ENCODE measurements at places on chromosomes 13 and 19. TPM values are rescaled to one million over a fixed set of nuclear protein-coding genes. Genes with fewer than 3 reads are reported as not detected.
A peak's percentile ranks its signal among the peaks of the same experiment; 100 is the strongest.

- DNase-seq, result no peak
Observed at GRCh38 chr19:45446944-45447343, 20.9 kb upstream of the FOSB start.

GRCh38 chr13:102569488-102569887 lies 27.3 kb upstream of the TPP2 start:
- DNase-seq, result no peak

GRCh38 chr19:46537136-46538097 lies 41.8 kb upstream of the PNMA8B start:
- no peak for DNase-seq

DNA sequence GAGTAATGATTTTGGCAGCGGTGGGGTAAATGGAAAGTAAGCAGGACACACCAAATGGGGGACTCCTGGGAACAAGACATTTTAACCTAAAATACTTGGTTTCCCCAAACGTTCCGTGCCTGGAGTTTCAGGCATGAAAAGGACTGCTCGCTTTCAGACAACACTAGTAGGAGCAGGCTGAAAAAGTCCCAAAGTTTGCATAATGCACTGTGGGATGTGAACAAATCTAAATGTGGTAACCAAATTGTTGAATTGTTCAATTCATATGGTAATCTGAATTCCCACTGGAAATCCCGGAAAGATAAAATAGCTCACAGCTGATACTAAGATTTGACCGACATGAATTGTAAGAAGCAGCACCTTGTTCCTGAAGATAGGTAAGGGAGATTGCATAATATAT lies 467.2 kb upstream of the ARGLU1 start:
- no peak for DNase-seq

DNA sequence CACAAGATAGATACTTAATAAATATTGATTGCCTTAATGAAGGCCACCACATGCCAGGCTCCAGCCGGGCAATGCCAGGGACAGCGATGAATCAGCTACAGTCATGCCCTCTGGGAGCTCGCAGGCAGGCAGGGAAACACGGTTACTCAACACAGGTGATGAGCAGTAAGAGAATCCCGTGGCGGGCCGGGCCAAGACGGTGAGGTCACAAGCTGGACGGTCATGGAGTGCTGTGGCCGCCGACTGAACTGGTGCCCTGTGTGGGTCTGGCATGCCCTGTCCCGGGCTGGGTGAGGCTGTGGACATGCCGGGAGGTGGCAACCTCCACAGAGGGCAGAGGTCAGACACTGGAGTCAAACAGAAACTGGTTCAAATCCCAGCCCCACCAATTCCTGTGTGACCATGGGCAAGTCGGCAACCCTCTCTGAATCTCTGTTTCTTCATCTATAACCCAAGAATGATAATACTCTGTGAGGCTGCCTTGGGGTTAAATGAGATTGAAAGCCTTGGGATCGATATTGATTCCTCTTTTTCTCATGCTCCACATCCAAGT lies 13.2 kb upstream of the PAK4 start:
- DNase-seq, result no peak

DNA sequence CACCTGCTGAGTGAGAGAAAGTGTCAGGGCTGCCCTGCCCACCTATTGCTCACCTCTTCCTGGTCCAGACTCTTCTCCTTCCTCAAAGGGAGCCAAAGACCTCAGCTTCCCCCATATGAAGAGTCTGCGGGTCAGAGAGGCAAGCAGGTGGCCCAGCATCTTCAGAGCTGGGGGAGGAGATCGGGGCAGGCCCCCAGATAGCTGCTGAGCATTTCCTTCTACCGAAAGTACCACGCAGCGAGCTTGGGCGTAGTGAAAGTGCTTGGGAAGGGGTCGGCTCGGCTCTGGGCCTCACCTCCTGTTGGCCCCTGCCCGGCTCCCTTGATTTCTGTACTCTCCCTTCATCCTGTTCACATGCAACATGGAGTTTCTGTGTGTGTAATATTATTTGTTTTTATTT lies 12.2 kb upstream of the ZNF536 start:
- DNase-seq, result no peak

GRCh38 chr19:45075301-45076028 lies 813 bp downstream of the ZNF296 start:
- DNase-seq, result no peak

DNA sequence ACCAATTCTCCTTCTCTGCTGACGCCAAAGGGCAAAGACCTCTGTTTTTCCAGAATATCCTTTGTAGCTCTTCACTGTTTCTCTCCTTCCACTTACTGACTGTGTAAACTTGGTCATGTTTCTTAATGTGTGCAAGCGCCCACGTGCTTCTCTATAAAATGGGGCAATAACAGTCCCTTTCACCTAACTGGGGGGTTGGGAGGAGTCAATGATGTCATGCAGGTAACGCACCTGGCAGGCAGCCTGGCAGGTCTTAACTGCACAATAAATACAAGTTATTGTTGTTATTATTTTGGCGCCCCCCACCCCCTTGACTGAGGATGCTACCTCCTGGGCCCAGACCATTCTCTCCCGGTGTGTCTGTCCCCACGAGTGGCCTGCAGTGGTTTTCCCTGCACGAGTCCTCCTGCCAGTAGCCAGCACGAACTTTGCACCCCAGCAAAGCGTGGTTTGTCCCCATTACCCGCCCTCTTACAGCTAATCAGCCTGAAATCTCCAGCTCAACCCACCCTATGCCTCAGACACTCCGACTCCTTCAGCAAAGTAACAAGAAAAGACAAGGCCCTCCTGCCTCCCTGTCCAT lies 5.3 kb downstream of the SBSN start:
- no peak for DNase-seq

GRCh38 chr19:55118401-55118991 lies 1.1 kb upstream of the PPP1R12C start:
- peak; percentile 59 for DNase-seq

GRCh38 chr13:67619351-67619994 lies 389.3 kb upstream of the PCDH9 start:
- no peak for DNase-seq

DNA sequence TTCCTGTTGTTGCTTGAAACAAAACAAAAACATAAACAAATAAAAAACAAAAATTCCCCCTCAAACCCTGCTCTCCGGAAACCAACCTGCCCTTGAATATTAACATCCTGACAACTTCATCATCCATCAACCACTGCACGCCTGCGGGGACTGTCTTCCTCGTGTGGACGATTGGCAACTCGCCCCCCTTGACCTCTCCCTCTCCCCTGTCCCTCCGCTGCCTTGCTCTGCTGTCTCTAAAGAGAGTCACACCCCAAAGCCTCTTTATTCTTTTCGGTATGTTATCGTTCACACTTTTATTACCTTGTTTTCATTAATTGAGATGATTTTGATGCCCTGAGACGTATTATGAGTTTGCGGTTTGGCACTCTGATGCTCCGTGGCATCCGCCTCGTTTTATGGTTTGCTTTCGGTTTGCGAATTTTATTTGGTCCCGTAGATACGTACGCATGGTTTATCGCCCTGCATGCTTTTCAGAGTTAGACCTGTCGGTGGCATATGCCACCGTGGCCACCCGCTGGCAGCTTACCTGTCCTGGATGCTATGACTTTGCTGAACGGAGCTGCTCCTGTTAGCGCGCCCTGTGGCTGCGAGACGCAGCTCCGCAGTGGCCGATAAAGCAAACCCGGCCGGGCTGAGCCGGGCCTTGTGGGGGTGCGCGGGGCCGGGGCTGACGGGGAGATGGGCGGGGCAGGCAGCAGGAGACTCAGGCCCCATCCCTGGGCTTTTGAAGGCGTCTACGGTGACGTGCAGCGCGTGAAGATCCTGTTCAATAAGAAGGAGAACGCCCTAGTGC lies 10.6 kb downstream of the PTBP1 start:
- no peak for DNase-seq

- peak; percentile 66 for DNase-seq
Observed at GRCh38 chr19:6476155-6476895, 5.3 kb downstream of the DENND1C start.

DNA sequence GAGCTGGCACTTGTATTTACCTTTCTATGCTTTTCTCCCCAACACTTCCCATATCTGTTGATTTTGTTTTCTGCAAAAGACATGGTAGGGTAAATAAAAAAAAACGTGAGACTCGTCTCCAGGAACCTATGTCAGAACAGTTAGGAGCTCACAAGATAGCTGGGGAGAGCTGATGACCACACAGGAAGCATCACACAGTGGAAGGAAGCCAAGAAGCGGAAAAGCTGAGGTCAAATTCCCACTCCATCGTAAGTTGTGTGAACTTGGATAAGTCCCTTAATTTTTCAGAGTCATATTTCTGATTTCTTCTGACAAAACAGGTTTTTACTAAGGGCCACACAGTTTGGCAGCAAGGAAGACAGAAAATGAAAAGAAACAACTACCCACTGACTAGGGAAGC lies 199.6 kb downstream of the KLF5 start:
- no peak for DNase-seq

DNA sequence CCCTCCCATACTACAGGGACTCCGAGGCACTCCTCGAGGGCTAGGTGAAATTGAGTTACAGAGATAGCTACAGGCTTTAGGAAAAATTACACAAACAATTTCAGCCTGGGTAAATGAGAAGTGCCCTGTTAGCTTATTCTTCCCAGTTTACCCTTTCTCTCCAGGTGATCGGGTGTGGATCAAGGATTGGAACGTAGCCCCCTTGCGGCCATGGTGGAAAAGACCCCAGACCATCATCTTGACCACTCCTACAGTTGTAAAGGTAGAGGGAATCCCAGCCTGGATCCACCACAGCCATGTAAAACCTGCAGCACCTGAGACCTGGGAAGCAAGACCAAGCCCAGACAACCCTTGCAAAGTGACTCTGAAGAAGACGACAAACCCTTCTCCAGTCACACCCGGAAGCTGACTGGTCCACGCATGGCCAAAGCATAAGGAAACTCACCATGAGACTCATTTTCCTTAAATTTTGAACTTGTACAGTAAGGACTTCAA lies 600.6 kb downstream of the UQCRFS1 start:
- DNase-seq, result no peak

DNA sequence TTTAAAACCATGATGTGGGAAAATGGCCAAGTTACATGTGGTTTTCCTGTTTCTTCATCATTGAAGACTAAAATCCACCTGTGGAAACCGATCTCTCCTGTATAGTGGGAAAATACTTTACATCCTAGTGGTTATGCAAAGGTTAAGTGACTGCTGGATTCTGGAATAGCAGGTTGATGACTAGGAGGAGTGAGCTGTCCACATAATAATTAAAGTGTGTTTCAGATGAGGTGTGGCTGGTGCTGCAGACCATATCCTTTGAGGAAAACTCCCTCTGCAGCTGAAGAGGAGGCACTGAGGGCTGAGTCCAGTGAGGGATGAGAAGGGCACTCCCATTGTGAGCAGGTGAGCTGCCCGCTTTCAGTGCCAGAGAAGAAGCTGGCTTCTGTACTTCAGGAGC lies 43.2 kb downstream of the DCLK1 start:
- DNase-seq, result no peak

GRCh38 chr13:78085434-78086225 lies 167.0 kb upstream of the EDNRB start:
- no peak for DNase-seq

DNA sequence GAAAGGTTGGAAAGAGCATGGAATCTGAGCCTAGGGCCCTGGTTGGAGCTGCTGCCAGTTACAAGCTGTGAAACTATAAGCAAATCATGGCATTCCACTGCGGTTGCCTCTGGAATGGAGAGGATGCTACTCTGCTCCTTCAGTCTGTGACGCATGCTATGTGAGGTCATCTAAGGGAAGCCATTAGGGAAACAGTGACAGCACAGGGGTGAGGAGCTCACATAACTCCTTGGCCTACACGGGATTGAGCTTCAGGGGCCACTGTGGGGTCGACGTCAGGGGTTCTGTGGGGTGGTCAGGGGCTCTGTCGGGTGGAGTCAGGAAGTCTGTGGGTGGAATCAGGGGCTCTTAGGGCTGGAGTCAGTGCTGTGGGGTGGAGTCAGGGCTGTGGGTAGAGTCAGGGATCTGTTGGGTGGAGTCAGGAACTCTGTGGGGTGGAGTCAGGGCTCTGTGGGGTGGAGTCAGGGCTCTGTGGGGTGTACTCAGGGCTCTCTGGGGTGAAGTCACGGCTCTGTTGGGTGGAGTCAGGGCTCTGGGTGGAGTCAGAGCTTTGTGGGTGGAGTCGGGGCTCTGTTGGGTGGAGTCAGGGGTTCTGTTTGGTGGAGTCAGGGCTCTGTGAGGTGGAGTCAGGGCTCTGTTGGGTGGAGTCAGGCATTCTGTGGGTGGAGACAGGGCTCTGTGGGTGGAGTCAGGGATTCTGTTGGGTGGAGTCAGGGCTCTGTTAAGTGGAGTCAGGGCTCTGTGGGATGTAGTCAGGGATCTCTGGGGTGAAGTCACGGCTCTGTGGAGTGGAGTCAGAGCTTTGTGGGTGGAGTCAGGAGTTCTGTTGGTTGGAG lies 35.8 kb upstream of the MEDAG start:
- DNase-seq, result no peak

DNA sequence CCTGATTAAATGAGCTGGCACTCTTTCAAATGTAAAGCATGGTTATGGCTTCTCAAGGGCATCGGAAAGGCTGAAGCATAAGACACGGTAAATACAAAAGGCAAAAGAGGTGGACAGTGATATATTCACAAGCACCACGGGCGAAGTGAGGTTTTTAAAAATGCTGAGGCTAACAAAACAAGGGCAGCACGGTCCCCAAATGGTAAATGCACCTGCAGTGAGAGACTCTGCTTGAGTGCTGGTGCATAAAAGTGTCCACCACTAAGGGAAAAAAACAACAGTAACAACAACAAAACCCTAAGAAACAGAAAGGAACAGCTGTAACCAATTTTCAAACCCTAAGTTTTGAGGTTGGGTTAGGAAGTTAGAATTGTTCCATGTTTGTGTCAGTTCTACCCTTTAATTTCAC lies 234.9 kb downstream of the PCDH9 start:
- DNase-seq, result no peak

GRCh38 chr19:18915639-18916038 lies 3.5 kb downstream of the COPE start:
- peak; percentile 77 for DNase-seq

The PLPPR3 gene
- total RNA-seq, result 119 TPM

The RPL21 gene
- 946 TPM for total RNA-seq

The C19orf85 gene
- not detected for total RNA-seq

The ZNF471 gene
- 12.6 TPM for total RNA-seq

The C19orf81 gene
- total RNA-seq, result not detected

The ERFL gene
- total RNA-seq, result not detected

The SYT3 gene
- total RNA-seq, result 20.4 TPM

The DKKL1 gene
- total RNA-seq, result 1.2 TPM
